ENCODE measurements at places on chromosomes 7 and 10. TPM values are rescaled to one million over a fixed set of nuclear protein-coding genes. Genes with fewer than 3 reads are reported as not detected.

ZP3 gene
- total RNA-seq: 6.1 TPM

SLC18A3 gene
- total RNA-seq: not detected

CDK14 gene
- total RNA-seq: 1.7 TPM

THSD7A gene
- not detected for total RNA-seq

PDGFA gene
- total RNA-seq: 20.2 TPM

HTR5A gene
- not detected for total RNA-seq

TBX20 gene
- total RNA-seq: not detected

STAG3 gene
- 4.0 TPM for total RNA-seq

ETV1 gene
- total RNA-seq: 0.55 TPM

MBL2 gene
- not detected for total RNA-seq

SPAG6 gene
- not detected for total RNA-seq

SP8 gene
- not detected for total RNA-seq

CFAP69 gene
- 1.6 TPM for total RNA-seq

SUGCT gene
- 2.5 TPM for total RNA-seq

BTBD16 gene
- not detected for total RNA-seq

ERVW-1 gene
- not detected for total RNA-seq

DNA sequence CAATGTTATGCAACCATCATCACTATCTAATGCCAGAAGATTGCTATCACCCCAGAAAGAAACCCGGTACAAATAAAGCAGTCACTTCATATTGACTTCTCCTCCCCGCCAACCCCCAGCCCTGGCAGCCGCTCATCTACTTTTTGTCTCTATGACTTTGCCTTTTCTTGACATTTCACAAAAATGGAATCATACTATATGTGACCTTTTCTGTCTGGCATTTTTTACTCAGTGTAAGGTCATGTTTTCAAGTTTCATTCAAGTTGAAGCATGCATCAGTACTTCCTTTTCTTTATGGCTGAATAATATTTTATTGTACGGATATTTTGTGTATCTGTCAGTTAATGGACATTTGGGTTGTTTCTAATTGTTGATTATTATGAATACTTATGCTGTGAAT is 28.1 kb downstream of the FHIP2A start:
- no peak for DNase-seq

DNA sequence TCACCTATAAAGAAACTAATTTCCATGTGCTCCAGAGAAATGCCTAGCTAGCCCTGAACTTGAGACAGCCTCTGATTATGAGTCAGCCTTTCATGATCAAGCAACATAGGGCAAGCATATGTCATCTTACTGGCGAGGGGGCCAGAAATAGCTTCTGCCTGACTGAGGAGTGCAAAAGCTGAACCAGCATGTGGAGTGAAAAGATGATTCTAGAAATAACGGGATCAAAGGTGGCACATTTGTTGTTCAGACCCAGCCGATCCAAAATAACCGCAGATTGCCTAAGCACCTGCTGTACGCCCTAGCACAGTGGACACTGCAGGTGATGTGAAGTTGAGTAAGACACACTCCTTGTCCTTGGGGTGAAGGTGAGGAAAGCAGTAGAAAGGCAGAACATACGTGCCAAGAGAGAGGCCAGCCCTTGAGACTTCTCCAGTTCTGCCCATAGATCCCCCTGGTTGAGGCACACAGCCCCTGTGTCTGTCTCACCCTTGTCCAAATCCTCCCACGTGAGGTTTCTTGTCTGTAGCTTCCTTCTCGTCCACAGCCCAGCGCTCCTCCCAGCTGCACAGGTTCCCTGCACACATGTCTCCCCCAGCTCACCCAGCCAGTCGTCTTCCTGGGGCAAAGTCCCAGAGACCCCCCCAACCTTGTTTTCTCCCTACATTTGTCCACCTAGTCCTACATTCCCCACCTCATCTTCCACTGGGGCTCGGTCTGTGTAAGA is 2.8 kb upstream of the BCL7B start:
- DNase-seq: no peak

GRCh38 chr10:103792547-103792946 is 62.8 kb downstream of the SH3PXD2A start:
- no peak for DNase-seq

GRCh38 chr7:30005464-30005863 is 15.9 kb upstream of the SCRN1 start:
- no peak for DNase-seq

- DNase-seq: no peak
These were observed 139.2 kb downstream of the TEX36 start for GRCh38 chr10:125543796-125544195.

- no peak for DNase-seq
These were observed 41.0 kb upstream of the TMEM248 start for GRCh38 chr7:66880053-66880452.

- DNase-seq: no peak
These were observed 71.7 kb downstream of the NRBF2 start for GRCh38 chr10:63204667-63205391.

DNA sequence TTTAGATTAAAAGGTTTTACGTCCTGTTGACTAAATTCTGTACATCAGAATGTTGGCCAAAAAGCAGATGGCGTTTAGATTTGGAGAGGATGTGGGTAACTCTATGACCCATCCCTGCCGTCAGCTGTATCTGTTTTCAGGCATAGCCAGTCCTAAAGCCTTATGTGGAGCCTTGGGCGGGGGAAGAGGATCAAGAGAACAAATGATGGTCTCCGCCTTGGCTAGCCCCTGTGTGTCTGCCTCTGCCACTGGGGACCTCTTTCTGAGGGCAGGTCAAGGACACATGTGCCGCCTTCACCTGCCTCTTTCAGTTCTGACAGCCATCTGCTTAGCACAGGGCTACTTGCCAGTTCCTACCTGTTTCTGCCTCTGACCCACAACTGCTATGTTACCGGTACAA is 24.1 kb downstream of the PDSS1 start:
- DNase-seq: no peak

DNA sequence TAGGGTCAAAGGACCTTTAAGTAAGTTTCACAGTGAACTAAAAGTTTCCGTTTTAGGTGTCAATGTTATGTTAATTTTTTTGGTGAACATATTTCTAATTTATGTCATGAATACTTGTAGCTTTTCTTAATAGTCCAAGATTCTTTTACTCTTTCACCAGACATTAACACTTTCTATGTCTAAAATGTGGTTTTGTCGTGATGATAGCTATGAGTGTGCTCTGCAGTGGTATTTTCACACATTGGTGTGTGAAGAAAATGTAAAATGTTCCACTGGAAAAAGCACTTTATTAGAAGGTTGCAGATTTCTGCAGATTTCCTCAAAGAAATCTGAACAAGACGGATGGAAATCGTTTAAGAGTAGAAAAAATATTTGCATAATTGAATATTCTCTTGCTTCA is 561.0 kb upstream of the ANKRD30A start:
- no peak for DNase-seq

DNA sequence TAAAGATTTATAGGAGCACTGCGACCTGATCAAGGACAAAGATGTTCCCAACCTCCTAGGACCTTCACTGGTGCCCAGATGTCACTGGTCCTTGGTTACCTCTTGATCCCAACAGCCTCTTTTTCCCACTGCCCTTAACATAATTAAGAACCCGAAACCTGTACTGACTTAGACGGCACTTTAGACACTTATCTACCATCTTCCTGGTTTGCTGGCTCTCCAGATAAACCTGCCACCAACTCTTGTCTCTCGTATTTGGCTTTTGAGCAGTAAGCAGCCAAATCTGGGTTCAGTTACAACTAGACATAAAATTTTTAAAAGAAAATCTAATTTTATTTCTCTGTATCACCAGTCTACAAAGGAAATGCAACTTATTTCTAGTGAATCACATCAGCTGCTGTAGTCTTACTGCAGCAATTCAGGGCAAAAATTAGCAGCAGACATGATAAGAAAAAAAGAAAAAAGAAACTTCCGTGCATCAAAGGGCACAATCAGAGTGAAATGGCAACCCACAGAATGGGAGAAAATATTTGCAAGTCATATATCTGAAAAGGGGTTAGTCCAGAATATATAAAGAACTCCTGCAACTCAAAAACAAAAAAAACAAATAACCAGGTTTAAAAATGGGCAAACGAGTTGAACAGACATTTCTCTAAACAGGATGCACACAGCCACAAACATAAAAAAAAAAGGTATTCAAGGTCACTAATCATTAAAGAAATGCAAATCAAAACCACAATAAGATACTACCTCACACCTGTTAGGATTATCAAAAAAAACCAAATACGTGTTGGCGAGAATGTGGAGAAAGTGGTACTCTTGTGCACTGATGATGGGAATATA is 9.4 kb downstream of the ASB13 start:
- no peak for DNase-seq

DNA sequence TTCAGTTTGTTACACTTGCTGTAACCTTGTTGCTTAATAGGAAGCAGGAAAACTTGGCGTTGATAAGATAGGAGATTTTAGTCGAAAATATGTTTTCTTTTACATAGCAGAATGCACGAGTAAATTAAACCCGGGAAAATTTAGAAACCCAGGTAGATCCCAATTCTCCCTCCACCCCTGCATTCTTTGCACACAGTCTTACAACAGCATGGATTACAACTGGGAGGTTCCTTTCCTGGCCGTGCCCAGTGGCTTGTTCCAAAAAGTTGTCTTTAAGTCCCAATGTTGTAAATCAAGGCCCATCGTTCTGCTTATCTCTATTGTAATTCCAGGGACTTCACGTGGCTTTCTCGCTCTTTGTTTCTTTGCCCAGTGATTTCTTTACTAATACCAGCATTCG is 1.1 kb upstream of the DPY19L1 start:
- DNase-seq: no peak

DNA sequence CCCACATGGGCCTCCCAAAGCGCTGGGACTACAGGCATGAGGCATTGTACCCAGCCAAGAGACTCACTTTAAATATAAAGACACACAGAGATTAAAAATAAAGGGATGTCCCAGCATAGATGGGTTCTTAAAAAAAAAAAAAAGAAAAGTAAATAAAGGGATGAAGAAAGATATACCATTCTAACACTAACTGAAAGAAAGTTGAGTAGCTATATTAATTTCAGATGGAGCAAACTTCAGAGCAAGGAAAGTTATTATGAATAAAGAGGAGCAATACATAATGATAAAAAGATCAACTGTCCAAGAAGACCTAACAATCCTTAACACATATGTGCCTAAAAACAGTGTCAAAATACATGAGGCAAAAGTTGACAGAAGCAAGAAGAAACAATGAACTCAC is 33.0 kb upstream of the SPOCK2 start:
- no peak for DNase-seq

GRCh38 chr7:147944321-147944720 is 646.2 kb upstream of the C7orf33 start:
- no peak for DNase-seq

DNA sequence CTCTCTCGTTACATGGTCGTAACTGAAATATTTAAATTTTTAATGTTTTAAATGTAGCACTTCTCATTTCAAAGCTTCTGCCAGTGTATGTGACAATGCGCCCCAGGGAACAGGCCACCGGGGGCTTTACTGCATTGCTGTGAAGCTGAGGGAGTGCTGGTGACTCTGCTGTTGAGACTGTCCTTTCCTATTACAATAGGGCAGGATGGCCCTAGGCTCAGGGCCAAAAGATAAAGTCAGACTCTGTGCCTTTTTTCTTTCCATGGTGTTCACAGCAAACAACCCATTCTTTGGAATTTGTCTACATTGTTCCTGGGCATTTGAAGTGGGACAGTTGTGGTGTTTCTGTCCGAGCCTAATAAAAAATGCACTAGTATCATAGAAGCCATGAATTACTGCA is 107.3 kb downstream of the GALNT11 start:
- no peak for DNase-seq

DNA sequence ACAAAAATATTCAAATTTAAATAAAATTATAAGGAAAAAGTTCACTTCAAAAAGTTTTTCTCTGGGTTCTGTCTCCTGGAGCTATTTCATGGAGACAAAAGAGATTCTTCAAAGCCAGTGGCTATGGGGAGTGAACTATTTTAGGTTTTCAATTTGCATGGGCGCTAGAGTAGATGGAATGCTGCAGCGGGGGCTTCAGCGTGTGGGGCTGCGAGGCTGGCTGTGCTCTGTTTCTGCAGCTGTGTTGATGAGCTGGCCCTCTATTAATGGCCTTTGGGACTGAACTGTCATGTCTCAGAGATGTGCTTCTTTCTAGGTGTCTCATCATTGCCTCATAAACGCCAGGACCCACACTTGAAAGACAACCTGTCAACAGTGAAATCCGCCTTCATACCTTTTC is 108.4 kb upstream of the NPY start:
- DNase-seq: no peak

DNA sequence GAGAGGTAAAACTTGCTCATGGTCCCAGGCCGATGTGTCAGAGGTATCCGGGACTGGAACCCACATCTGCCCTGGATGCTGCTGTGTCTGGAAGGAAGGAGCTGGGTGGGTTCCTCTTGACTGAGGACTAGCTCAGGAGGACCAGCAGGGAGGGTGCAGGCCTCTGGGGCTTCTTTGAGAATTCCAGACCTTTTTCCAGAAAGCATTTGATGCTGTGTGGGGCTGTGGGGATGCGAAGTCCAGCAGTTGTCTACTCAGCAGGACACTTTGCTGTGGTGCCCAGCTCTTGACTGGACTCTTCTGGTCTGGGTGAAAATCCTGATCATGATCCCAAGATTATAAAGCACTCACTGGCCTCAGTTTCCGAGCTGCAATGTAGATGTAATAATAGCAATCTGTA is 1.7 kb downstream of the RAMP3 start:
- no peak for DNase-seq

- DNase-seq: no peak
These were observed 67.5 kb upstream of the COMTD1 start for GRCh38 chr10:75303045-75303777.

GRCh38 chr10:129608653-129609052 is 141.6 kb downstream of the MGMT start:
- no peak for DNase-seq

DNA sequence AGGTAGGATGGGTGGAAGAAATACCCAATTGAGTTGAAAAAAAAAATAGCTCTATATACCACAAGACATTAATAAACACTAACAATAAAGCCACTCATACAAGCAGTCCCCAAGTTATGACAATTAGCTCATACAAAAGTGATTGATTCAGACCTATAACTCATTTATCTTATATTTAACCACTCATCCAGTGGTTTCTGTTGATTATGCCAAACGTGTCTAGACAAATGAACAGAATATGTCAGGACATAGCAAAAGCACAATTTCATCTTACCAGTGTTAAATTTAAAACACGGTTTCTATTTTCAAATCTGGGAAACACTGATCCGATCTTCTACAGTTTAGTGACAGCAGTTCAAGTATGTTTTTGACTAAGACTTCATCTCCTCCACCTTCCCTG is 17.0 kb downstream of the ABI1 start:
- DNase-seq: no peak

GRCh38 chr7:42502022-42502421 is 265.0 kb upstream of the GLI3 start:
- no peak for DNase-seq

DNA sequence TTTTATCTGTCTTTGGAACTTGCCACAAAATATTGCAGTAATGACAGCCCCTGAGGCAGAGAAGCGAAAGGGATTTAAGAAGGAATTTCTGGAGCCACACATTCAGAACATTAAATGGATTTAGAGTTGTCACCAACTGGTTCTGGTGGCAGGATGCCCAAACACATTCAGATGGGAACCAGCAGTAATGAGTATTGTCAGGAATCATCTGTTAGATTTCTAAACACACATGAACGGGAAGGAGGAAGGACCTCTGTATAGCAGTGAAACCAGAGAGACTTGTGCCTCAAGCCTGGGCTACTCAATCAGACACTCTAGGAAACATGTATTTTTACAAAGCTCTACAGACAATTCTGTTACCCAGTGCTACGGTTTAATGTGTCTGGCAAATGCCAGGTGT is 103.8 kb upstream of the CCNY start:
- no peak for DNase-seq

GRCh38 chr10:102581981-102582580 is 62.2 kb upstream of the TRIM8 start:
- DNase-seq: no peak

GRCh38 chr7:77479536-77480088 is 57.5 kb upstream of the PTPN12 start:
- DNase-seq: no peak

All from T-helper 17 cell (primary cell).